ENCODE measurements at places on chromosomes 1 and 21.
A peak's percentile ranks its signal among the peaks of the same experiment; 100 is the strongest.

- DNase-seq, result no peak
Observed at GRCh38 chr1:7045897-7046296, 260.6 kb downstream of the CAMTA1 start.

DNA sequence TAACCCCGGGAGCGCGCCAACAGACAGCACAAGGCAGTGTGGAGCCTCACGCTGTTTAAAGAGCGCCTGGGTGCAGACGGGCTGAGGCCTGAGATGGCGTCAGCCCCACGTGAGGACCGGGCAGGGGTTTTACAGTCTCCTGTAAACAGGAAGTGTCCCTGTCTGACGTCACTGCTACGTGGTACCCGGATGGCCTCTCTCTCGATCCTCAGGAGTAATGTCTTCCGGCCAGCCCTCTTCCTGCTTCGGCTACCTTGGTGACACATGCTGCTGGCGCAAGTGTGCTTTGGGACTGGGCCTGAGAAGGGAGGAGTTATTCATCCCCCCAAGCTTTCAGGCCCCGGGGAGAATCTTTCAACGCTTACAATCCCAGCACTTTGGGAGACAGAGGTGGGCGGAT, 41.2 kb downstream of the CNST start:
- no peak for DNase-seq

GRCh38 chr21:42384156-42384945, 11.5 kb downstream of the TMPRSS3 start:
- no peak for DNase-seq

DNA sequence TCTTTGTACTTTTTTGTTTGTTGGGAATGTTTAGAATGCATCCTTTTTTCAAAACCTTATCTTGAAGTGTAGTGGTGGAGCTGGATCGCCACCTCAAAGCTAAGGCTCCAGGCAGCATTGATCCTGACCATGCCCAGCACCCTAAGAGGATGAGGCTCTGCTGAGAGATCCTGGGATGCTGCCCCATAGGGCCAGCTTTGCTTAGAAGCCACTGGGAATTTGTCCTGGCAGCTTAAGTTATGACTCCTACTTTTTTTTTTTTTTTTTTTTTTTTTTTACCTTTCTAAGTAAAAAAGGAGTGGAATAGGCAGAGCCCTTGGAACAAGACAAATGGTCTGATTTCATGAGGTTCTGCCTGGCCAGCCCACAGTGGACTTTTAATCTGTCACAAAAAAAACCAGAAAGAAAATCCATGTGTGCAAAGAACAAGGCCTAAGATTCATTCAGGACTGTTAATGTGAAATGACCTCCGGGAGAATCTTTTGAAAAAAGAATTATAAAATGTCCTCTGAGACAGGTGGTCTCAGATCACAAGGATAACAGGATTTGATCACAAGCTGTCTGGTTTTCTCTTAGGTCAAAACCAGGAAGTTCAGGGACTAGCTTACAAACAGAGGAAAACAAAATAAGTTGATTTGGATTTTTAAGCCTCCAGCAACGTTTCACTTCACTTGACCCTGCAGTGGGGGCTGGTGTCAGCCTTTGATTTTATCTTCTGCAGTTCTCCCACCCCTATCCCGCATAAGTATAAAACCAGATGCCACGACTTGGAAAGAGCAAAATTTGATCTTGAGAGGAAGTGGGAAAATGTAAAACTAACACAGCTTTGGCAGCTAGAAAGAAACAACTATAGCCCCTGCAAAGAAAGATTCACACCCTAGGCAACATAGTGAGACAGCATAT, 25.9 kb upstream of the RAP1A start:
- DNase-seq, result no peak

- no peak for DNase-seq
Observed at GRCh38 chr21:40421121-40421520, 425.8 kb downstream of the DSCAM start.

GRCh38 chr1:117009132-117009531, 7.6 kb downstream of the CD101 start:
- no peak for DNase-seq

GRCh38 chr1:62621907-62622306, 24.6 kb downstream of the ANGPTL3 start:
- DNase-seq, result peak; percentile 34

GRCh38 chr1:98458511-98459485, 202.7 kb upstream of the SNX7 start:
- no peak for DNase-seq

DNA sequence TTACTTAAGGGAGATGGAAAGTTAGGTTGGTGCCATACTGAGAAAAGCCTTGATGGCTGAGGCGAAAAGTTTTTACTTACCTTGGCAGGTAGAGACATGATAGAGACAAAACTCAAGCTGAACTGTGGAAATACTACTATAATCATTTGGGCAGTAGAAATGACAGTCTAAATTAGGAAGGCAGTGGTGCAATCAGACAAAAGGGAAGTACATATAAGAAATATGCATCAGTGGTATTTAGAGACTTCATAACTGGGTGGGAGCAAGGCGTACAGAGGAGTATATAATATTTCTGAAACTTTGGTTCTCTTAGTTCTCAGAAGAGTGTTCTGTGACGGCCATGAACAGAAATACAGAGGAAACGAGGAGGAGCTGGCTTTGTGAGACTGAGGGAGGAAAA, 2.4 kb upstream of the CEP350 start:
- DNase-seq, result no peak

DNA sequence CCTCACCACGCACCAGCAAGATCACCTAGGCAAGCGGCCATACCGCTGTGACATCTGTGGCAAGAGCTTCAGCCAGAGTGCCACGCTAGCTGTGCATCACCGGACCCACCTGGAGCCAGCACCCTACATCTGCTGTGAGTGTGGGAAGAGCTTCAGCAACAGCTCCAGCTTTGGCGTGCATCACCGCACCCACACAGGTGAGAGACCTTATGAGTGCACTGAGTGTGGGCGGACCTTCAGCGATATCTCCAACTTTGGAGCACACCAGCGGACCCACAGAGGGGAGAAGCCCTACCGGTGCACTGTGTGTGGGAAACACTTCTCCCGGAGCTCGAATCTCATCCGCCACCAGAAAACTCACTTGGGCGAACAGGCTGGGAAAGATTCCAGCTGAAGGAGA, 5.0 kb downstream of the ZNF691 start:
- no peak for DNase-seq

- peak; percentile 83 for DNase-seq
Observed at GRCh38 chr1:205141236-205142101, 19.7 kb upstream of the RBBP5 start.

- DNase-seq, result no peak
Observed at GRCh38 chr21:46661211-46661625, 25.7 kb downstream of the PRMT2 start.

- DNase-seq, result no peak
Observed at GRCh38 chr1:168513656-168514404, 30.0 kb downstream of the XCL2 start.

- DNase-seq, result no peak
Observed at GRCh38 chr1:178577882-178578281, 65.0 kb downstream of the TEX35 start.

DNA sequence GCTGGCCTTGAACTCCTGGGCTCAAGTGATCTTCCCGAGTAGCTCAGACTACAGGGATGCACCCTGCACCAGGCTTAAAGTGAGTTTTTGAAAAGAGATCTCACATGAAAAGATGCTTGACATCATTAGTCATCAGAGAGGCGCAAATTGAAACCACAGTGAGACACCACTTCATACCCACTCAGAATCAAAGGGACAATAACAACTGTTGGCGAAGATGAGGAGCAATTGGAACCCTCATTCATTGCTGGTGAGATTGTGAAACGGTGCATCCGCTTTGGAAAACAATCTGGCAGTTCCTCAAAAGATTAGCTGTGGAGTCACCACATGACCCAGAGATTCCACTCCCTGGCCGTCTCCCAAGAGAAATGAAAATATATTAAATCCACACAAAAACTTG, 122.3 kb downstream of the PGBD5 start:
- DNase-seq, result no peak
